ENCODE measurements at places on chromosomes 6 and 20. TPM values are rescaled to one million over a fixed set of nuclear protein-coding genes. Genes with fewer than 3 reads are reported as not detected.

SLC24A3 gene
- 3.3 TPM for total RNA-seq

DNA sequence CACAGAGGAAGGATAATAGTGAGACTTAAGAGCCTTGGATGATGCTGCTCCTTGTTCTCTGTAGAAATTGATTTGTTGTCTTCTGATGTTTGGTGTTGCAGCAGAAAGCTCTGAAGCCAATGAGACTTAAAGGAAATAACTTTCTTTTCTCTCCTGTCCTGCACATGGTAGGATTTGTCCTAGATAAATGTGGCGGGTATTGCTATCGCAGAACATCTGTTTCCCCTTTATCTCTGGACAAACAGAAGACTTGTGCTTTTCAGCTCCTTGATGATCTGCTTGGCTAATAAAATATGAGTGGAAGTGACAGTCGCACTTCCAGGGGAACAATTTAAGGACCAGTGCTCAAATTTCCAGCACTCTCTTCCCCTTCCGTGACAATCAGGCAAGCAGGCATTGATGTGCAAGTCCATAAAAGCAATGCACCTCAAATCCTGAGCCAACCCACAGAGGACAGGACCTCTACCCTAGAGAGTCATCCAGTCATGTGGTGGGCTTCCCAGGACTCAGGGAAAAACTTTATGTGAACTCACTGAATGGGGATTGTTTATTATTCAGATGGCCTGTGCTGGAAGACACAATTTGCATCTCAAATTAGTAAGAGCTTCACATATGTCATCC, 9.9 kb upstream of the NCR2 start:
- H3K36me3 ChIP-seq, result no peaks in the 10 kb centered on the region
- no peak for DNase-seq
- no peak overlapping the region for H3K27ac ChIP-seq
- peaks cover 6% of the 10 kb centered on the region for H3K4me1 ChIP-seq

- no peak overlapping the region for H3K4me3 ChIP-seq
- no peaks in the 10 kb centered on the region for H3K27me3 ChIP-seq
- DNase-seq, result no peak
- no peak overlapping the region for H3K27ac ChIP-seq
Measured at GRCh38 chr20:46639587-46639986, 11.7 kb downstream of the SLC13A3 start.

GRCh38 chr6:56746767-56747504, 104.2 kb upstream of the DST start:
- peaks cover 45% of the 10 kb centered on the region for H3K4me1 ChIP-seq
- no peak for DNase-seq
- H3K36me3 ChIP-seq, result no peaks in the 10 kb centered on the region
- H3K4me3 ChIP-seq, result no peak overlapping the region
- H3K27me3 ChIP-seq, result no peaks in the 10 kb centered on the region

DNA sequence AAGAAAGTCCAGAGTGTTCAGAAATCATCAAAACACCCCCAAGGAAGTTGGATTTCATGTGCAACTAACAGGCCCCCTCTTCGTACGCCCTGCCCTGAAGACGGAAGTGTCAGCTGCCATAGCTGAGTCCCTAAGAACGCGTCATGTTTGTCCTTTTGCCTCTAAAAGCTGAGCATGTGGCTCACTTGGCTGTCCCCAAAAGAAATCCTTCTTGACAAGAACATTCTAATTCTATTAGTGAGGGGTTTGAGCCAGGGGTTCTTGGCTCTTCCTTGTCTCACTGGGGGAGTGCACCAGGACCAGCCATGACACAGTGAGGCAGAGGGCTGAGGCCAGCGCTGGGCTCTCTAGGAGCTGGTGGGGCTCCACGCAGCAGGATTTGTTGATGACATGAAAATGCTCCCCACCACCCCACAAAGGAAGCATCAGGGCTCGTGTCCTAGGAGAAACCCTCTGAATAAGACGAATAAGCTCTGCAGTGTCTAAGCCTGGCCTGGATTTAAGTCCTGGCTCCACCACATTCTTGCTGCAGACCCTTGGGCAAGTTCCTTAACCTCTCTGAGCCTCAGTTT, 20.0 kb upstream of the SPO11 start:
- no peaks in the 10 kb centered on the region for H3K27me3 ChIP-seq
- no peak overlapping the region for H3K4me3 ChIP-seq
- peaks cover 22% of the 10 kb centered on the region for H3K4me1 ChIP-seq
- no peak for DNase-seq
- no peak overlapping the region for H3K27ac ChIP-seq

All from mesothelial cell of epicardium (in vitro differentiated cells).